ENCODE measurements at places on chromosomes 6 and 20.

DNA sequence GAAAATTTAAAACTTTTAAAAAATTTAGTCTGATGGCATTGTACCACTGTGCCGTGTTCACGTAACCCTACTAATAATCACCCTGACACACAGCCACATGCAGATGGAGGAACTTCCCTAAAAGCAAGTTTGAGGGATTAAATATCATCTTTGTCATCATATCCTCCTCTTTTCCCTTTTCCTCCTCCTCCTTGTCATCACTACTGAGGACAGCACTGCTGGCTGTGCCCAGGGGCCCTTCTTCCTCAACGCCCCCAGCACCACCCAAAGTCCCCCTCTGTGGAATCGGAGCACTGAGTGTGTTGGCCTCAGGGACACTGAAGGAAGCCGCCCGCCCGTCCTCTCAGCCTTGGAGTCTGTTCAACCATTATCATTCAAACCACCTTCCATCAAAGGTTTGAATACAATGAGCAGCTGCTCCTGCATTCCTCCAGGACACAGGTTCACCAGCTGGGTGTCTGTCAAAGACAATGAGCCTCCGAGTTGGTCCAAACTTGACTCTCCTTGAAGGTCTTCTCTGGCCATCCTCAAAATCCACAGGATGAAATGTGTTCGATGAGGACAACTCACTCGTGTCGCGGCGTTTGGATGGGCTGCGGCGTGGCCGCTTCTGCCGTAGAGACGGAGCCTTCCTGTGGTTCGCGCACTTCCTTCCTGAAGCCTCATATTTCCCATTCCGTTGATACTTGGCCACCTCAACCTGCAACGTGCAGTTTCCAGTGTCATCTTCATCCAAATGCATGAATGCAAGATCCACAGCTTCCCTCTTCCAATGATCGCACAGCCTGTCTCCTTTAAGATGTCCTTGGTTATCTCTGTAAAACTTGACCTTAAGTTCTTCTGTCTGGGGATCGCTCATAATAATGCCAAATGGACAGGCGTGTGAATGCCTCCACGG lies 23.3 kb downstream of the NQO2 start:
- DNase-seq, result no peak

DNA sequence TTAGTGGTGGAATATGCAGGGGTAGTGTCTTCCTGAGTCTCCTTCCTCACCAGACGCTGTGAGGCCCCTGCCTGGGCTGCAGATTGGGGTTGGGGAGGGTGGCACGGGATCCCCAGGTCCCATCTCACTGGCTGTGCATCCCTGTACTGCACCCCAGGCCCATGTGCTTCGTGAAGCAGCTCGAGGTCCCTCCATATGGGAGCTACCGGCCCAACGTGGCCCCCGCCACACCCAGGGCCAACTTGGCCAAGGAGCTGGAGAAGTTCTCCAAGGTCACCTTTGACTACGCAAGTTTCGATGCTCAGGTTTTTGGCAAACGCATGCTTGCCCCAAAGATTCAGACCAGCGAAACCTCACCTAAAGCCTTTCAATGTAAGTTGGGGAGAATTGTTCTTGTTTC lies 38.6 kb upstream of the PCMTD2 start:
- DNase-seq, result no peak

GRCh38 chr20:20412750-20413149 lies 44.8 kb downstream of the INSM1 start:
- no peak for DNase-seq

- no peak for DNase-seq
Observed at GRCh38 chr6:43983632-43984031, 143.6 kb downstream of the MRPL14 start.

- DNase-seq, result no peak
Observed at GRCh38 chr6:112936079-112936472, 588.9 kb downstream of the RFPL4B start.

DNA sequence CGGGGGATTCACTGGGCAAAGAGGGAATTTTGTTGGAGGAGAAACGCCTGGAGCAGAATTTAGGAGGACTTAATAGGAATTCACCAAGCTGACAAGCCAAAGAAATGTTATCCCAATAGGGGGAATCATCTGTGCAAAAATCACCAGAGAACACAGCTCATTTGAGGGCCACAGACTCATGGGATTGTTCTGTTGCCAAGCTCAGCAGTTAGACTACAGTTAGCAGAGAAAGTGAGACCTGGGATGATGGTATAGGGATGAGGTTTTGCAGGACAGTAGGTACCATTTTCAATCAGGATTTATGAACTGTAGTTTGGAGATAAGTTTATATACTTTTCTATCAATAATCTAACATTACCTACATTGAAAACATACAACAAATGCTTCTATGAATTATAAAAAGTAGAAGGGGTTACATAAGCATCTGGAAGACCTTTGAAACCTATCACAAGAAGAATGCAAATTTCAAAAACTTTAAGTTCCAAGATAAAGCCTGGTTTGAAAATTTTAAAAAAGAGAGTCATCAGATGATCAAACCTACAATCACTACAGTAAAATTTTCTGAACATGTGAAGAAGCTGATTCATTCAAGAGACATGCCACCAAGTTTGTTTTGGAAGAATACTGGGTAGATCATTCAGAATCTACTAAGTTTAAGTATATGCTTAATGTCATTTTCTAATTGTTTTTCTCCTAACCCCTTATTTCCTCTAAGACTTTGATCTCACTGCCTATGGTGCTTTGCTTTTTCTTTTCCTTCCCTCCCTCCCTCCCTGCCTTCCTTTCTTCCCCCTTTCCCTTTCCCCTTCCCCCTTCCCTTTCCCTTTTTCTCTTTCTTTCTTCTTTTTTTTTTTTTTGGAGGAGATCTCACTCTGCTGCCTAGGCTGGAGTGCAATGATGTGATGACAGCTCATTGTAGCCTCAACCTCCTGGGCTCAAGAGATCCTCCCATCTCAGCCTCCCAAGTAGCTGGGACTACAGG lies 81.5 kb downstream of the KIF13A start:
- DNase-seq, result no peak

DNA sequence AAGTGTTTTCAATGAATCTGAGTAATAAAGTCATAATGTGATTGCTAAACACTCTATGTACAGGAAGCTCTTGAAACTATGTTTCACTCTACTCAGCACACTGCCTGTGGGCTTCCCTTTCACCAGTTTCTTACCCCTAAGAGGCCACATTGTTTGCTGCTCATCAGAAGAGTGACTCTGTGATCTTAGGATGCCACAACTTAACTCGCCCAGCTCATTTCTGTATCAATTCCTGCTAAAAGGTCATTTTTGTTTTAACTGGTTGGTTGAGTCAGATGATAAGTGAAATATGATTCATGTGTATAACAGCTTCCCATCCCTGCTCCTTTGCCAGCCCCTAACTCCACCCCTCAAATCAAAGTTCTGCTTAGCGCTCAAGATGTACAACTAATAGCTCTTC lies 9.8 kb upstream of the NDUFAF4 start:
- no peak for DNase-seq

DNA sequence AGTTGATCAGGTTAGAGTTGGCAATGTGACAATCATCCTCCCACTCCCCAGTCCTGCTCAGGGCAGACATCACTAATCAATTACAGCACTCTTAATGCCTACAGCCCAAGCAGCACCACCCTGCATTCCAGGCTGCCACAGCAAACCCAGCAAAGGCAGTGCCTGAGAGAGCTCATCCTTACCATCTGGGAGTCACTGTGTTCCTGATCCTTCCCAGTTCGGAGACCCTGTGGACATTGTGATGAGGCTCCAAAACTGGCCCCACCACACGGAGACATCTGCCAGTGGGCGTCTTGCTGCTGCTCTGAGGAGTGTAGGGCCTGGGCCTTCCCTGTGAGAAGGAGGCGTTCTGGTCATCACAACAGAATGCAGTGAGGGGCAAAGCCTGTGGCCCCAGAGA lies 216.5 kb upstream of the CST7 start:
- no peak for DNase-seq

DNA sequence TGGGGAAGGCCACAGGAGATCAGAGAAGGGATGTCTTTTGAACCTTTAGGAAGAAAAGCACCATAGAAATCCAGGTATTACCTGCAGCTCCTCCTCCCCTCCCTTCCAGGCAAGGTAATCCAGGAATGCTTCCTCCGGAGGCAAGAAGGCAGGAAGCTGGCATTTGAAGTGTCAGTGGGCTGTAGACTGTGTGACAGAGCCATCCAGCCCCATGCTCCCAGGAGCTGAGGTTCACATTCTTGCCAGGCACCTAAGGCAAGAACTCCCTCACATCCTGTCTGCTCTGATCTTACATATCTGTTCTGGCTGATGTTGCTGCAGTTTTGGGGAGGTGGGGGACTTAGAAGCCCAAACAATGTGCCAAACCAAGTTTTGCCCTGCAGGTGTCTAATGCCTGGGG lies 27.8 kb upstream of the SCUBE3 start:
- DNase-seq, result no peak
